ENCODE measurements at places on chromosomes 5 and 9.

DNA sequence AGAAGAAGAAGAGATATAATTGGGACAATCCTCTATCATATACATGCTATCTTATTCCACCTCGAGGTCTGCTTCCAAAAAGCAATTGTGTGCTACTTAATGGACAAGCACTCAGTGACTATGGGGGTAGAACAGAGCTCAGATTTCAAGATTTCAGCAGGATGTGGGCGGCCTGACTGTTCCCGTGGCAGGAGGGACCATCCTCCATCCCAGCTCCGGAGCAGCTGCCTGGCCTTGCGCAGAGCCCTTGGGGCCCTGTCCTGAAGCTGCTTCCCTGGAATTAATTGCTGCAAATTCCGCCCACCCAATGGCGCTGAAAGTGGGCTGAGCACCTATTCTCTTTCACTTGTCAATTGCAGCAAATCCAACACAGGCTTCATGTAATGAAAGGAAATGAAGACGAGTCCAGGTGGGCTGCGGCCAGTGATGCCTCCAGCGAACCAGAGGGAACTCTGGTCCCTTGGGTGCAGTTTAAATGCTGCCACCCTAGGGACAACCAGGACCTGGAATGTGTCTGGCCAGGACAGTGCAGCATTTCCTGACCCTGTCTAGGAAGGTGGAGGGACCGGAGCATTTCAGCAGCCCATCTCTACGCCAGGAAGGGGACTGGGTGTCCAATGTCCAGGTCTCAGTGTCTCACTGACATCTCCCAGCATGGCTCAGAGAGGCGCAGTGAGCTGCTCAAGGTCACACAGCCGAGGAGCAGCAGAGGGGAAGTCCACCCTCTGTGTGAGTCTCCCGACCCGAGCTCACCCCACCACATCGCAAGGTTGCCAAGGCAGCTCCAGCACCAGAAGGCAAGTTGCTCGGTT lies 50.5 kb upstream of the FCN1 start:
- DNase-seq: no peak

DNA sequence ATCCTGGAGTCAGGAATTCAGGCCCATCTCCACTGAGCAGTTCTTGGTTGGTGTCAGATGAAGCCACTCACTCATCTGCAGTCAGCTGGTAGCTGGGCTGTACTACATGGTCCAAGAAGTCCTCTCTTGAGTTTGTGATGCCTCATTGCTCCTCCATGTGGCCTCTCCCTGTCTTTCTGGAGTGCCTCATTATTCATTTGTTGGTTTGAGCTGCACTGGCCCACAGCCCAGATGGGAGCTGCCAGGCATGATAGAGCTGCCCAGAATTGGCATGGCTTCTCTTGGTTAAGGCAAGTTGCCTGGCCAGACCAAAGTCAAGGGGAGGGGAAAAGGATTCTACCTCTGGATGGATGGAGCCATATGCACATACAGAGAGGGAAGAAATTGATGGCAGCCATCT lies 8.0 kb downstream of the PTCD2 start:
- DNase-seq: no peak

GRCh38 chr5:72380492-72381274 lies 60.5 kb downstream of the PTCD2 start:
- no peak for DNase-seq

DNA sequence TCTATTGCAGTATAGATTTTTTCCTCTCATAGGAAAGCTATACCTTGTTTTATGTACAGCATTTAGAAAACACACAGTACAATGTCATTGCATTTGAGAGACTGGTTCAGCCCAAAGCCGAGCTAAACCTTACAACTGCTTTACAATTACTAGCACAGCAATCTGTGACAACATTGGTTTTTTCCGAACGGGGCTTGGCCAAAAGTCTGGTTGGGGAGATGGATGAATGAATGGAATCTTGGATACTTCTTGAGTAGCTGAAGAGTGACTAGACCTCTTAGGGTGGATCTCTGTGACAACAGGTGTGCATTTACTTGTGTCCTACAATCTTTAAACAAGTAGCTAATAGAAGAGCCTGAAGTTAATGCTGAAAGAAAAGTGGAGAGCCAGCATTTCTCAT lies 1.2 kb downstream of the SGCD start:
- no peak for DNase-seq

DNA sequence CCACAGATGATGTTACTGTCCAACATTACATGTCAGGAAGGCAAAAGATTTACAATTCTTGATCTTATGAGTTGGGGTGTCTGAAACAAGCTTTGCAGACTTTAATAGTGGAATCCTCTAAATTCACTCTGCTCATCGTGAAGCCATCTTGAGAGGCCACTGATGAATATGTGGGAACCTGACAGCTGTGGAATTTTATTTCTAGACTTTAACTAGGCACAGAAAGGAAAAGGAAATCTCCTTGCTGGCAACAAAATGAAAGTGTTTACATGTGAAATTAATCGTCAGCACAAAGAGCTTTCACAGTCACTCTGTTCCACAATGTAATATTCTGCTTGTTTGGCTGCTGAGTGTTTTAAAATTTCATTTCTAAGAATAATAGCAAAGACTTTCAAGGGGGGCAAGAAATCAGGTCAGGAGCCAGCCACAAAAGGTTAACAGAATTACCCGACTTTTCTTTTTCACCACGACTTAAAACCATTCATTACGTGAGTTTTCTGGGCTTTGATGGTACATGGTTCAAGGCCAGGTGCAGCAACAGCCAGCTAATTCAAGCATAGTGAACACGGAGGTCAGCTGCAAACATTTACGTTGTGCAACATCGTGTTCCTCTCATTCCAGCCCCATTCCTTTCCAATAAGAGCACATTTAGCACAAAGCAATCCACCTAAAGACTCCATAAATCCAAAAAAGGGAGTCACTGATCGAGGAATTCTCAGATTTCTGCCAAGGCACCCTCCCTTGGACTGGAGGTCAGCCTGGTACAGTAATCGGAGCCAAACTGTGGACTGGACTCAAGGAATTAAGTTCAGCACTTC lies 14.6 kb downstream of the NREP start:
- DNase-seq: no peak

GRCh38 chr5:73106335-73106734 lies 14.0 kb upstream of the TMEM171 start:
- no peak for DNase-seq

DNA sequence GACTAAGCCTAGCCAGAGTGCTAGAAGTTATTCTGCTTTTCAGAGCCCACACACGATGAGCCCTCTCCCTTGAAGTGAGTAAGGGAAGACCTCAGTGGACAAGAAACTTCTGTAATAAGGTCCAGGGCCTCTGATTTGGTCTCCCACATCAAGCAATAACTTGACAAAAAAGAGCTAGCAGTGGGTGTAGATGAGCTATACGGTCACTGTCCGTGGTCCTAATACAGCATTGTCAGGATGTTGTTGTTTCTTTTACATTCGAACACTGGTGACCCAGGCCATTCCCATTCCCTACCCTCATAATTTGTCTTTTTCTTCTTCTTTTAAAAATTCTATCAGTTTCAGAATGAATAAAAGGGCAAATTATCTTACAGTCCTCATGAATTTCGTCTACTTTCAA lies 5.2 kb downstream of the PCSK1 start:
- no peak for DNase-seq

DNA sequence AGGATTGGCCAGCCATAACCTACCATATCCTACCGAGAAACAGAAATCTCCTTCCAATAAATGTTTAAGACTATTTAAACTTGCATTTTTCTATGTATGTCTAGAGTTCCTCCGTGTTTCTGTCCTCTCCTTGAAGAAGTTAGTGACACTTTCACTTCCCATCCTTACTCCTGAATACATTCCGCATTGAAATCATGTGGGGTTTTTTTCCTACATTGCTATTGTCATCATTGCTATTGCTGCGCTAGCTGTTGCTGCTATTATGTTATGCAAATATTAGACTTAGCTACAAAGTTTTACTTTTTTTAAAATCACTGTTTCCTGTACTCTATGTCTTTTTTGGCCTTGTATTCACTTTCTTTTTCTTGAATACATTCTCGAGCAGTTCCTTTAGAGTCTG lies 83.3 kb upstream of the NEK6 start:
- DNase-seq: no peak

- DNase-seq: no peak
Observed at GRCh38 chr9:87247097-87247496, 250.6 kb upstream of the DAPK1 start.

- DNase-seq: no peak
Observed at GRCh38 chr5:94621763-94622162, 3.3 kb downstream of the SLF1 start.

GRCh38 chr5:113187906-113188305 lies 211.3 kb downstream of the DCP2 start:
- no peak for DNase-seq

DNA sequence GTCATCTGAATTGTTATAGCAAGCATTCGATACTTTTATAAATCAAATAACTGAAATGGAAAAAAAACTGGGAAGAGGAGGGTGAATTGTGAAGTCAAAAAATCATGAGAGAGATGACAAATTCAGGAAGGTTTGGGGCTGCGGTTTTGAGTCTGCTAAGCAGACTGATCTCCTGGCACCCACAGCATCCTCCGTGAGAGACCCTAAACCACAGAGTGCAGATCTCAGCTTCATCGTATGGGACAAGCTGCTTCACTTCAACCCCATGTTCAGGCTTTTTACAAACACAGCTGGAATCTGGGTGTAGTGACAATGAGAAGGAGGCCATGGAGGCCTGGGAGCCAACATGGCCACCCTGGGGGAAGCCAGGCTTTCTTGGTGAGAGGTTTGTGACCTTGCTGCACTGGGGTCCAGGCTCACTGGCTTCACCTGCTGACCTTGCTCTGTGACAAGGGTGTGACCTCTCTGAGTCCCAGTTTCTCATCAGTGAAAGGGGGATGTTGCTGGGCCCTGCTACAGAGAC lies 19.4 kb downstream of the USP20 start:
- DNase-seq: no peak

Data from stimulated activated CD4-positive, alpha-beta T cell treated with anti-CD3 and anti-CD28 coated beads, TNF-alpha, amount 100 ng/mL, for 1 hour (primary cell).